HS-5 (cell line): ENCODE measurements at places on chromosomes 12 and 14.

GRCh38 chr12:47741340-47741703 is 16.0 kb upstream of the ENDOU start:
- no peak for DNase-seq

- no peak for DNase-seq
Measured at GRCh38 chr12:31742891-31743290, 14.1 kb upstream of the AMN1 start.

- DNase-seq: peak; percentile 73
Measured at GRCh38 chr12:106084014-106084671, 54.6 kb downstream of the NUAK1 start.

- DNase-seq: no peak
Measured at GRCh38 chr12:122866379-122866778, 29.5 kb downstream of the VPS37B start.

GRCh38 chr12:52913431-52913821 is 8.6 kb upstream of the KRT8 start:
- no peak for DNase-seq

DNA sequence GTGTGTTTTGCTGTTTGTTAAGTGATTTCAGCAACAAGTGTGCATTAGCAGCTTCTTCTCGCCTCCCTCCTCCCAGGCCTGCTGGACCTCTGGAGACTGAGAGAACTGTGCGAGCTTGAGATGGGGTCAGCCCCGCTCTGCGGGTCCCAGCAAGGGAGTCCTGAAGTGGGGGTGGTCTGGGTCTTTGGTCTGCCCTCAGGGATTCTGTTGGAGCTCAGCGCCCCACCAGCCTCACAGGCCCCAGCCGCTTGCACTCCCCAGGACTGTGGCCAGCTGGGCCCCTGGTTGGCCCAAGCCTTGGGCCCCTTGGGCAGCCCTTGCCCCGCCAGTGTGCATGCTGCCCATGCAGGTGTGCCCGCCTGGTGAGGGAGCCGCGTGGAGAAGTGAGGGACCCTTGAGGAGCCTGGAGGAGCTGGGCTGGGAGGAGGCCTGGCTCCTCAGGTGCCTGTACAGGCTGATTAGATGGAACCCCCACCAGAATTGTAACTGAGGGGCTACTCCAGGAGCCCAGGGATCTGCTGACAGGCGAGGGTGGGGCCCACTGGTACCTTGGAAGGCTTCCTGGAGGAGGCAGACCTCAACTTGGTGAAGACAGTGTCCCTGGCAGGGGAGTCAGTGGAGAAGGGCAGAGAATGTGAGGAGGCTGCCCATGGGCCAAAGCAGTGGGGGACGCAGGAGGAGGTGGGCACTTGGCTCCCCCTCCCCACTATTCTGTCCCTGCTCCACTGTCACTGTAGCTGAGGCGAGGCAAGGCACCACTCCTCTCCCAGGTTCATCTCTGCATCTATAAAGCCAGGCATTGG is 56.7 kb downstream of the BEGAIN start:
- DNase-seq: no peak
